ENCODE measurements at places on chromosomes 2 and 18.

DNA sequence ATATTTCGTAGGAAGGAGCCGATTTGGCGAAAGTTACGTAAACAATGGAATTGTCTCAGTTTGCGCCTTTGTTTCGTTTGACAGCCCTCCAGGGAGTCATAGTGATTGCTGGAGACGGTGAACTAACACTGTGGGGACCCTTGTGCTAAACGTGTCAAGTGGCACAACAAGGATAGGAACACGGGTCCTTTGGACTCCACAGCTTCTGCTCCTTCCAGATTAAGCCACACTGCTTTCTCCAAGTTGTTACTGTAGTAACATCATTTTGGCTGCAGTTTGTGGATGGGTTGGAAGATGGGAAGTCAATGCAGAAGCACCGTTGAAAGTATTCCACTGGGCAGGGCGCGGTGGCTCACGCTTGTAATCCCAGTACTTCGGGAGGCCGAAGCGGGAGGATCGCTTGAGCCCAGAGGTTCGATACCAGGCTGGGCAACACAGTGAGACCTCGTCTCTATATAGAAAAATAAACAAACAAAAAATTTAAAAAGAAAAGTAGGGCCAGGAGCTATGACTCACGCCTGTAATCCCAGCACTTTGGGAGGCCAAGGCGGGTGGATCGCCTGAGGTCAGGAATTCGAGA is 636 bp upstream of the IMMT start:
- no peak for DNase-seq

- DNase-seq = no peak
Measured at GRCh38 chr2:45983213-45983612, 314.0 kb upstream of the EPAS1 start.

DNA sequence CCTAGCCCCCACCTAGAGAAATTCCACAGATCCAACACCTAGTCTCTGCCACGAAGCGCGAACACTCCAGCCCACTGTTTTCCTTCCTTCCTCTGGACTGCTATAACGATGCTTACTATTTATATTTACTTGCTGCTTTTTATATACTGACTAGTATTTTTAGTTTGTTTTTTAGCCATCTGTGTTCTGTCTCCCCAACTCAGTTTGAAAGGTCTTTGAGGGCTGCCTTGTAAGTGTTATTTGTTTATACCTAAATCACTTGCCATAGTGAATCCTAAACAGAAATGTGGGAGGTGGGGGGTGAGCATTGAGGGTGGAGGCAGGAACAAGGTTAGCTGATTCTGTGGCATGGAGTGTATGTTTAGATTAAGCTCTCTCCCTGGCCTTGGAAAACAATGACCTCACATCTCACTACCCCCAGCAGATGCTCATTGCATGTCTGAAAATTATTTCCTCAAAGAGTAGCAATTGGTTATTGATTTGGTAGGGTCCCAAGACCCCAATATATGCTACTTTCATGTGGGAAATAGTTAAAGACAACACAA is 1.1 kb upstream of the NCKAP5 start:
- DNase-seq = no peak

GRCh38 chr18:52950155-52950554 is 610.2 kb downstream of the DCC start:
- DNase-seq = no peak

DNA sequence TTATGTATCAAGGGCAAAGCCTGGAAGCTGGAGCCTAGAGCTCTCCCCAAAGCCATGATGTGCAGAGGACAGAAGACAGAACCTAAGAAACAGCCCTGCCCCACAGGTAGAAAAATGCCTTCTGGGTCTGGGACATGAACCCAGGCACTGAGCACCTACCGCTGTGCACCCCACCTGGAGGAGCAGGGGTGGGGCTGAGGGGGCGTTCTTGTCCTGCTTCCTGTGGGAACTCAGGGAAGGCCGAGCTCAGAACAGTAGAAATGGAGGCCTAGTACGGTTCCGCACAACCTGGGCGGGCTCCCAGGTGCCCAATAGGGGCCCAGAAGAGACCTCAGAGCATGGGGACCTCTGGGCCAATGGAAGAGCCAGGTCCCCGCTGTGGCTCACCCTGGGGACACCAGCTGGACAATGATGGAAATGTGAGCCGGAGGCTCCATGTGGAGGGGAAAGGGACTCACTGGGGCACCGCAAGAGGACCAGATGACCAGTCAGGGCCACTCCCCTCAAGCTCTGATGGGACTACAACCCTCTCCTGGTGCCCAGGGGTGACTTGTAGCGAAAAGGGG is 3.2 kb downstream of the CRACDL start:
- no peak for DNase-seq

GRCh38 chr2:60445684-60446179 is 107.7 kb downstream of the BCL11A start:
- DNase-seq = no peak

GRCh38 chr2:5689750-5690149 is 2.4 kb upstream of the SOX11 start:
- no peak for DNase-seq

- no peak for DNase-seq
Measured at GRCh38 chr2:47236503-47237215, 81.6 kb upstream of the STPG4 start.

Measured in NB4 (cell line).